ENCODE measurements at places on chromosomes 11 and 22.

DNA sequence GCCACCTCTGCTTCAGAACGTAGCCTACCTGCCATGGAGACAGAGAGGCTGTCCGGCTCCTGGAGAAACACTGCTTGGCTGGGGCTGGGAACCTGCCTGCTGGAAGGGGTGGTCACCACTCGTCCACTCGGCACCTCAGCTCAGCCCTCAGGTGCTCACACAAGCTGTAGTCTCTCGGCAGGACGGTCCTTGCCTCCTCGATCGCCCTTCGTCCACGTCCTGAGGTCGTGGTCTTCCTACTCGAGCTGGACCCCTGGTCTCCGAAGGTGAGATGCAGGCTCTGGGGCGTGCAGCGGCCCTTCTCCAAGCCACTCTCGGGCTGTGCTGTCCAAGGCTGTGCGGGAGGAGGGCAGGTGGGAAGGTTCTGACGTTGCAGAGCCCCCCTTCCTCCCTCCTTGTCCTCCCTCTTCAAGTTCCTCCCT lies at the start of gene TBX10:
TBX10 (minus strand) TSS at position 326 of the 422 bp plus-strand sequence; CDS start at position 35, 291 bp downstream.
- no peak for DNase-seq

GRCh38 chr11:116255321-116255953 lies 517.4 kb downstream of the BUD13 start:
- peak; percentile 20 for DNase-seq

- no peak for DNase-seq
These were observed 71.6 kb downstream of the MYEOV start for GRCh38 chr11:69365558-69365957.

- no peak for DNase-seq
These were observed 17.0 kb downstream of the C11orf96 start for GRCh38 chr11:43959321-43959995.

DNA sequence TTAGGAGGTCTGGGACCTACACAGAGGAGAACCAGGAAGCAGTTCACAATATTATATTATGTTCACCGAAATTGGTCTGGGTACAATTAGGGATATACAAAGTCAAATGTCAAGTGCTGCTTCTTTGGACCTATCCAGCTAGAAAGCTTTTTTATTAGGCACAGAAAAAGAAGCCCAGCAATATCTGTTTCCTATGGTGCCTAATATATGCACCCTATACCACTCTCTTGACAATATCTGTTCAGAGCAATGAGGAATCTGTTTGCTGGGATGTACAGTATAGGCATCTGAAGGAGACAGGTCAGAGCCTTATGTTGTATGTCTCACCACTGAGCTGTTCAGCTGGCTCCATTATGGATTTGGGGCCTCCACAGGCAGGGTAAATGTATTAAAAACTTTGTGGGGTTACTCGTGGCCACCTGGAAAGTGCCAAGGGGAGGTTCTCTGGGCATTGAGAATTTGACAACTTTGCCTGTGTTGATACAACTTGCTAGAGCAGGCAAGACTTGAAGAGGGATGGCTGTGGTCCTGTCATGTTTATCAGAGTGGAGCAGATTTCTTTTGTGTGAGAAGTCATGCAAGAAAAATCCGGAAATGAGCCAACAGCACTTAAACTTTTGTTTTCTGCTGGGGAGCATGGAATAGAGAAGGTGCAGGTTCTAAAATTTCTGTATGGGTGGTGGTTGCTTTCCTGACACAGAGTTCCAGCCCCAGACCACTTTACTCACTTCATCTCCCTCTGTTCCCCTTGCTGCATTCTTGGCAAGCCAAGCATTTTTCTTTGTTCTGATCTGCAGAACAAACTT lies 10.1 kb downstream of the STIM1 start:
- DNase-seq = no peak

GRCh38 chr22:41996826-41997225 lies 1.8 kb upstream of the WBP2NL start:
- DNase-seq = no peak

DNA sequence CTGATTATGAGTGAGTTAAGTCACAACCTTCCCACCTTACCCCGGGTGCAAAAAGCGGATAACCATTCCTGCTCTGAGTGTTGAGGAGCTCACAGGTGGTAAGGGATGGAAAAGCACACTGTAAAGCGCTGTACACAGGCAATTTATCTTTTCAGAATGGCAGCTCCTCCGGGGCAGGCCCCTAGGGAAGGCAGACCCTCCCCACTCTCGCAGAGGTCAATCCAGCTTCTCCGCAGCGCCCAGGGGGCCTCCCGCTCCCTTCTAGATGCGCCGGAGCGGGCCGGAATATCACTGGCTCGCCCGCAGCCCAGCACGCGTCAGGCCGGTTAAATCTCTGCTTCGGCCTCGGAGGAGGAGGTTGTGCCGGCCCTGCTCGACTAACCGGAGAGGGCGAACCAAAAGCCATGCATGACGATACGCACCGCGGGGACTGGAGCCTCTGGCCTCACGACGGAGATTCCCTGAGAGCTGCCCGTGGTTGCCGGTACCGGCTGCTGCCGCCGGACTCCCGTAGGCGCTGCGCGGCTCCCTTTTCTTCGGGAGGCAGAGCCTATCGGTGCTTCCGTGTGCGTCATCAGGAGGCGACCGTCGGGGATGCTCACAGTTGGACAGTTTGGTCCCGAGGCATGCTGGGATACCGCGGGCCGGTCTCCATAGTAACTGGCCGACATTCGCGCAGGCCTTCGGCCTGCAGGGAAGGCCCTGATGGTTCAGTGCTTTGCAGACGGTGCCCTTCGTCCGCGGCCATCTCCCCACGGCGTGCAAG lies at the start of gene BRMS1:
BRMS1 (minus strand) TSS at position 555 of the 766 bp plus-strand sequence. CDS start 2,870 bp downstream, outside the sequence.
- DNase-seq = peak; percentile 83
